Right atrium auricular region (tissue), 2 donors: ENCODE measurements at places on chromosomes 2 and 18. TPM values are rescaled to one million over a fixed set of nuclear protein-coding genes. Genes with fewer than 3 reads are reported as not detected.
A peak's percentile ranks its signal among the peaks of the same experiment; 100 is the strongest.

DNA sequence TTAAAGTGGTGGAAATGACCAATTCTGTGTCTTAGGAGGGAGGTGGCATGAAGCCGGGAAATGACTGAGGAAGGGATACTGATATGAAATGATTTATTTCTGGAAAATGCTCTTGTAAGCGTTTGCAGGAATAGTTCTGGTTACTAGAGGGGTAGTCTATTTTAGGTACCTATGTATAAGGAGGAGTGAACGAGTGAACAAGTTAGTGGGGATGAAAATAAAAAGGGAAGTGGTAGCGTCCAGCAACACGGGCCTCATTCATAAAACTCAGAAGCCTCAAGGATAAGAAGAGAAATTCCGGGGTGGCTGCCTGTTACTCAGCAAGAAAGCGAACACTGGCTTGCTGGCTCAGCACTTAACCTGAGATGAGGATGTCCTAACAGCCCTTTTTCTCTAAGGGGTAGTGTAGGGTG is 303.3 kb downstream of the NCKAP5 start:
- H3K27me3 ChIP-seq: no peaks in the 10 kb centered on the region
- peak overlapping the region; percentile 54 for H3K4me3 ChIP-seq
- no peak overlapping the region for H3K27ac ChIP-seq
- DNase-seq: no peak
- H3K4me1 ChIP-seq: peaks cover 26% of the 10 kb centered on the region

DNA sequence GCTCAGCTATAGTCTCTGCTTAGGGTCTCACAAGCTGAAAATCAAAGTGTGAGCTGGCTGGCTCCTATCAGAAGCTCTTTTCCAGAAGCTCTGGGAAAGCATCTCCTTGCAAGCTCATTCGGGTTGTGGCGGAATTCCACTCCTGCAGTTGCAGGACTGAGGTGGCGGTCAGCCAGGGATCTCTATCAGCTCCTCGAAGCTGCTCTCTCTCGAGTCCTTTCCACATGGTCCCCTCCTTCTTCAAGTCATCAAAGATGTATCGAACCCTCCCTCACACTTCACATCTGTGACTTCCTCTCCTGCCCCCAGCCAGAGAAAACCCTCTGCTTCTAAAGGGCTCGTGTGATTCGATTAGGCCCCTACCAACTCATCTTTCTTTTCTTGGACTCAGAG is 141.7 kb downstream of the ZFP36L2 start:
- DNase-seq: no peak
- H3K27ac ChIP-seq: peak overlapping the region; percentile 91
- H3K36me3 ChIP-seq: no peaks in the 10 kb centered on the region
- H3K27me3 ChIP-seq: no peaks in the 10 kb centered on the region

DNA sequence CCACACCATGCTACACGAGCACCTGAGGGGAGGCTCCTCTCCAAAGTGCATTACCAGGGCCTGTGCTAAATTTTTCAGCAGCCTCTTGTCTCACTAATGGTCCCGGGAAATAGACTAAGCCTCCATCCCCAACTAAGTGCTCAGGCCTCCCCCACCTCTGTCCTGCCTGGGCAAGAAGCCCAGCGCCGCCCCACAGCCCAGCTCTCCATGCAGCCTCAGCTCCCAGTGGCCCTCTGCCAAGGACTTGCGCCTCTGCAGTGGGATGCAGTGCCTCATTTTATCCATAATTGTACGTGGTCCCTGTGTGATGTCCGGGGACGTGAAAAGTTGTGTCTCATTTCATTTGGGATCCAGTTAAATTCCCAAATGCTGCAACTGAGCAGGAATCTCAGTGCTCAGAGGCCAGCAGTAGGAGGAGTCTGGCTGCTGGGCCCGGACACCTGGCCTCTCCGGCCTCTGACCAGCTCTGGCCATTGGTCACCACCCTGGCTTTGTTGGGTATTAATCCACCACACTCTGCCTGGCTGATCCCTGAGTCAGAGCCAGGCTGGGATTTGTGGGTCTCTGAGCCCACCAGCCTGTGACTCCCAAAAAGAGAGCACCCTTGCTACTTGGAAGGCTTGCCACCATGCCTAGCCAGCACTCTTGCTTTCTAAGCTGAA is 11.4 kb upstream of the STEAP3 start:
- no peaks in the 10 kb centered on the region for H3K27me3 ChIP-seq
- no peaks in the 10 kb centered on the region for H3K4me1 ChIP-seq
- H3K36me3 ChIP-seq: no peaks in the 10 kb centered on the region
- H3K4me3 ChIP-seq: no peak overlapping the region
- no peak overlapping the region for H3K27ac ChIP-seq

DNA sequence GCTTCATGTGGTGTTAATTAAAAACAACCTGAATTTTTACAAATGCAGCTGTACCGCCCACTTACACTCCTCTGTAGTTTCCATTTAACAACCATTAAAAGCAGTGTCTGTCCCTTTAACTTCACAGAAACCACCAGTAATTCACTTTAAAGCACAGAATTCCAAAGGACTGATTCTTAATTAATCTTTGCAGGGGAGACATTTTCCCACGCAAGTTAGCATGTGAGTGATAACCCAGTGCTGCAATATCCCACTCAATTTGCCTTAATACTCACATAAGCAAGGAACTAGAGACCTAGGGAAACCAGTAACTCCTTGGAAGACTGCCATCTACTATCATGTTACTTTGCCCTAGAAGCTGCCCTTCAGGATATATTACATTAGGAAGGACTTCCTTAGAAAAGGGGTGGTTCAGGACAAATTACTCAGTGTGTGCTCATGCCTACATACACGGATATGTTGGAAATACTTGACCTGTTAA is 102.3 kb downstream of the OSR1 start:
- H3K4me1 ChIP-seq: peaks cover 7% of the 10 kb centered on the region
- H3K4me3 ChIP-seq: no peak overlapping the region
- no peaks in the 10 kb centered on the region for H3K27me3 ChIP-seq

DNA sequence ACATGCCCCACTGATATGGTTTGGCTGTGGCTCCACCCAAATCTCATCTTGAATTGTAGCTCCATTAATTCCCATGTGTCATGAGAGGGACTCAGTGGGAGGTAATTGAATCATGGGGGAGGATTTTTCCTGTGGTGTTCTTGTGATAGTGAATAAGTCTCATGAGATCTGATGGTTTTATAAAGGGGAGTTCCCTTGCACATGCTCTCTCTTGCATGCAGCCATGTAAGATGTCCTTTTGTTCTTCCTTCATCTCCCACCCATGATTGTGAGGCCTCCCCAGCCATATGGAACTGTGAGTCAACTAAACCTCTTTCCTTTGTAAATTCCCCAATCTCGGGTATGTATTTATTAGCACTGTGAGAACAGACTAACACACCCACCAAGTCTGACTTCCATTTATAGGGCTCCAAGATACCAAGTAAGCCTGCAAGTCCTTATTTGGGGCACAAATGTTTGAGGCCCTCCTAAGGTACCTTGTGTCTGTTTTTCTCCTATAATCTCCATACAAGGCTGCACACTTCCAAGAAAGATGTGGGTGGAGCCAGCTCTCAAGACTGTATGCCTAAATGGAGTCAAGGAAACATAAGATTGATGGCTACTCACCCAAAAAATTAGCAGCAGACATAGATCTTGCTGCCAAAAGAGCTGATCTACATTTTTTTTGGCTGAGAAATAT is 364.7 kb downstream of the TXNL1 start:
- no peaks in the 10 kb centered on the region for H3K27me3 ChIP-seq
- DNase-seq: no peak
- H3K4me3 ChIP-seq: no peak overlapping the region

DNA sequence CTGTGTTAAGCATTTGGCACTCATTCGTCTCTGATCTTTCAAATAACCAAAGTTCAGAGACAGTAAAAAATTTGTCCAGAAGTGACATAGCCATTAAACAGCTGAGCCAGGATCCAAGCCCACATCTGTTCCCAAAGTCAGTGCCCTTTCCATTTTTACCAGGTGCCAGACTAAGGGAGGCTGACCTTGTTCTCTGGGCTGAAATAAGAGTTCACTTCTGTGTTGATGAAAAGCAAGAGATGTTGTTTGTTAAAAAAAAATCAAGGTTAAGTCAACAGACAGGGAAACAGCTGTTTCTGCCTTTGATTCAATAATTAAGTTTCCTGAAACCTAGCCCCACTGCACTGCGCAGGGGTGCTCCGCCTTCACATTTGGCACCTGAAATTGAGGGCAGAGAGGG is 117.1 kb downstream of the PRKRA start:
- H3K27ac ChIP-seq: no peak overlapping the region
- no peak for DNase-seq
- H3K27me3 ChIP-seq: no peaks in the 10 kb centered on the region
- H3K4me3 ChIP-seq: no peak overlapping the region
- no peaks in the 10 kb centered on the region for H3K4me1 ChIP-seq

GRCh38 chr2:43358410-43359201 is 132.2 kb upstream of the ZFP36L2 start:
- peaks cover 11% of the 10 kb centered on the region for H3K4me1 ChIP-seq
- H3K27me3 ChIP-seq: no peaks in the 10 kb centered on the region
- H3K4me3 ChIP-seq: no peak overlapping the region
- no peak for DNase-seq
- H3K27ac ChIP-seq: peak overlapping the region; percentile 12
- H3K36me3 ChIP-seq: no peaks in the 10 kb centered on the region

Gene APOB
- total RNA-seq: 20.1 TPM

DNA sequence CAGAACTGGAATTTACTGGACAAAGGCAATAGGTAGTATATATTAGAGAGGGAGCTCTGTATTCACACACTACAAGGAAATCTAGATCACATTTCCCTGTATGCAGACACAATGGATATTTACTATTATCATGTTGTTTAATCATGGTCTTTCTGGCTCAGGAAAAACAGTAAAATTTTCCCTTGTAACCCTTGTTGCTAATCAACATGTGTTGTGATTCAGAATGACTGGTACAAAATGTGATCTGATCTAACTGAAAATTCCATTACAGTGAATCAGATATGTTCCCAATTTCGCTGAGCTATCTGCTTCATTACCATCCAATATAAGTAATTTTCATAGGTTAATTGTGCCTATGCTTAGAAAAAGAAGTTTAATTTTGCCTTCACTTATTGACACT is 1109.7 kb downstream of the LRP1B start:
- no peaks in the 10 kb centered on the region for H3K27me3 ChIP-seq
- peaks cover 6% of the 10 kb centered on the region for H3K4me1 ChIP-seq
- no peak for DNase-seq

GRCh38 chr2:129882476-129882875 is 97.0 kb upstream of the RAB6C start:
- DNase-seq: no peak
- H3K36me3 ChIP-seq: no peaks in the 10 kb centered on the region
- H3K27ac ChIP-seq: no peak overlapping the region
- no peaks in the 10 kb centered on the region for H3K27me3 ChIP-seq
- no peaks in the 10 kb centered on the region for H3K4me1 ChIP-seq

GRCh38 chr2:128594953-128595677 is 276.4 kb upstream of the HS6ST1 start:
- no peak overlapping the region for H3K4me3 ChIP-seq
- H3K36me3 ChIP-seq: no peaks in the 10 kb centered on the region
- no peaks in the 10 kb centered on the region for H3K27me3 ChIP-seq
- H3K4me1 ChIP-seq: peaks cover 19% of the 10 kb centered on the region
- peak; percentile 42 for DNase-seq
- no peak overlapping the region for H3K27ac ChIP-seq
